ENCODE measurements at places on chromosomes 4 and X. TPM values are rescaled to one million over a fixed set of nuclear protein-coding genes. Genes with fewer than 3 reads are reported as not detected.

CDKL2 gene
- 2.0 TPM for total RNA-seq

STBD1 gene
- total RNA-seq = 2.1 TPM

SPATA4 gene
- total RNA-seq = not detected

LRAT gene
- 0.40 TPM for total RNA-seq

EXOC1L gene
- not detected for total RNA-seq

NLGN4X gene
- total RNA-seq = 52.8 TPM

- H3K4me1 ChIP-seq = no peaks in the 10 kb centered on the region
- no peak overlapping the region for H3K27ac ChIP-seq
- no peak overlapping the region for H3K4me3 ChIP-seq
- no peak for DNase-seq
These were observed 490.0 kb upstream of the TENM3 start for GRCh38 chr4:181753207-181753606.

DNA sequence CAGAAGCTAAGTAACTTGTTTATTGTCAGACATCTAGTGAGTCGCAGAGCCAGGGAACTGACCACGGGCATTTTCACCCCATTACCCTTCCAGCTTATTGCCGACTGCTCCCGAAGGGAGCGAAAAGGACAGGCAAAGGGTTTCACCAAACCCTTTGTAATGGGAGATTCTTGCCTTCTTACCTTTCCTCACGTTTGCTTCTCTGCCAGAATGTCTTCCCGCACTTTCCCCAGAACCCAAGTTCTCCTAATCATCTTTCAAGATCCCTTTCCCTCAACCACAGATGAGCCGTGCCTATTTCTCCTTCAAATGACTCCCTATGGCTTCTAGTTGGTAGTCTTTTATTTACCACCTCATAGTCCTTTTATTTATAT, 520 bp upstream of the SRP72 start:
- DNase-seq = no peak
- peak overlapping the region; percentile 94 for H3K4me3 ChIP-seq
- peak overlapping the region; percentile 53 for H3K27ac ChIP-seq
- H3K36me3 ChIP-seq = no peaks in the 10 kb centered on the region
- no peaks in the 10 kb centered on the region for H3K27me3 ChIP-seq

DNA sequence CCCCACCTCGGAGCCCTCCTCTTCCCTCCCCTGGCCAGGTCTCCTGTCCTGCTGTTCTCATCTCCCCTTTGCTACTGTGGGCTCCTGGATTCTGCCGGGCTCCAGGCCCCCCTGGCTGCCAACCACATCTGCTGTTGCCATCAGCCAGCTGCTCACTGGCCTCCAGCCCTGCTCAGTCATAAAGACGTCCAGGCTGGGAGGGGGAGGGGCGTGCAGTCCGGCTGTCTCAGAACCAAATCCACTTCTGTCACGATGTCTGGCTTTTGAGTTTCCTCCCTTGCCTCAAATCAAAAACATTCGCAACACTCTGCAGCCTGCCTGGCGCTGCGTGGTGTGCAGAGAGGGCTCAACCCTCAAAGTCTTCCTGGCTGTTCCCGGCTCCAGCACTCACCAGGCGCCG, 7.1 kb downstream of the RASL11B start:
- no peaks in the 10 kb centered on the region for H3K36me3 ChIP-seq
- peaks cover 20% of the 10 kb centered on the region for H3K4me1 ChIP-seq
- peak overlapping the region; percentile 42 for H3K27ac ChIP-seq
- no peaks in the 10 kb centered on the region for H3K27me3 ChIP-seq
- peak; percentile 79 for DNase-seq
- no peak overlapping the region for H3K4me3 ChIP-seq

- no peaks in the 10 kb centered on the region for H3K36me3 ChIP-seq
- peaks cover 2% of the 10 kb centered on the region for H3K4me1 ChIP-seq
- no peak for DNase-seq
- no peaks in the 10 kb centered on the region for H3K27me3 ChIP-seq
These were observed 141.0 kb downstream of the PJA1 start for GRCh38 chrX:69024161-69024736.

- H3K4me1 ChIP-seq = peaks cover 4% of the 10 kb centered on the region
- H3K27ac ChIP-seq = no peak overlapping the region
- no peaks in the 10 kb centered on the region for H3K36me3 ChIP-seq
- H3K27me3 ChIP-seq = no peaks in the 10 kb centered on the region
- DNase-seq = no peak
These were observed 30.3 kb downstream of the ARL9 start for GRCh38 chr4:56535915-56536314.

GRCh38 chr4:1714303-1715001, 2.3 kb upstream of the SLBP start:
- H3K4me1 ChIP-seq = peaks cover 9% of the 10 kb centered on the region
- no peak overlapping the region for H3K27ac ChIP-seq
- no peaks in the 10 kb centered on the region for H3K27me3 ChIP-seq
- no peaks in the 10 kb centered on the region for H3K36me3 ChIP-seq
- H3K4me3 ChIP-seq = no peak overlapping the region
- DNase-seq = peak; percentile 14

DNA sequence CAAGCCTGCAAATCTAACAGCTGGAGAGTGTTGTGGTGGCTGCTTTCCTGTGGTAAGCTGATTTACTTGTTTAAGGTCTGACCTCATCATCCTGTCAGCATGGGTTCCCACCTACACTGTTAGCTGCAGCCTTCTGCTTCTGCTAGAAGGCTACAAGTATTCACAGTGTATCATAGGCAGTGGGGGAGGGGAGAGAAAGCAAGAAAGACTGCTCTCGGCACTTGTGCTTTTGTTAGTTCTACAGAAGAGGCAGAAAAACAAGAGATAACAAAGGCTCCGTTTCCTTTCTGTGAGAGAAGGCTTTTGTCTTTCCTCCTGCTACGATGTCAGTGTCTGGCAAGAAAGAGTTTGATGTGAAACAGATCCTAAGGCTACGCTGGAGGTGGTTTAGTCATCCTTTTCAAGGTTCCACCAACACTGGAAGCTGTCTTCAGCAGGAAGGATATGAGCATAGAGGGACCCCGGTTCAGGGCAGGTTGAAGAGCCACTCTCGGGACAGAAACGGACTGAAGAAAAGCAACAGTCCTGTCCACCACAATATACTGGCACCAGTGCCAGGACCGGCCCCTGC, at the start of gene KLHL4:
Gene KLHL4 (plus strand): TSS at position 232 of the 571 bp plus-strand sequence. CDS start 92 bp downstream, at position 324.
- no peaks in the 10 kb centered on the region for H3K4me1 ChIP-seq
- peak within 1 kb of the TSS; percentile 38 for H3K4me3 ChIP-seq
- H3K27ac ChIP-seq = no peak within 1 kb of the TSS
- no peaks in the 10 kb centered on the region for H3K27me3 ChIP-seq

DNA sequence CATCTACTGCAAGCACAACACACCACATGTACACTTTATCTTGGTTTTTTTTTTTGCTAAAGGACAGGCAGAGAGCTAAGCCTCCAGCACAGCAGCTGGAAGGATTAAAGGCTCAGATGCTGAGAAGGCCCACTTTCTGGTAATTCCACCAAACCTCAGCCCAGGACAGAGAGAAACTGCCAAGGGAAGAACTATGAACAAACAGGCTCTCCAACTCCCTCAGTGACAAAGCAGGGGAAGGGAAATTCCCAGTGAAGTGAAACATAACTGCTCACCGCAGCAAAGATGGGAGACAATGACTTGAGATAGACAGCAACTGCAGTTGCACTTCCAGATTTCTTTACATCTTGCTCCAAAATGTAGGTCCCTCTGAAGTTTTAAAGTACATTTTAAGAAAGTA, 4.8 kb downstream of the PROM1 start:
- no peaks in the 10 kb centered on the region for H3K27me3 ChIP-seq
- H3K4me3 ChIP-seq = no peak overlapping the region
- H3K36me3 ChIP-seq = no peaks in the 10 kb centered on the region
- DNase-seq = no peak
- peaks cover 12% of the 10 kb centered on the region for H3K4me1 ChIP-seq
- H3K27ac ChIP-seq = no peak overlapping the region

- no peak for DNase-seq
- no peaks in the 10 kb centered on the region for H3K4me1 ChIP-seq
- no peak overlapping the region for H3K4me3 ChIP-seq
- H3K27me3 ChIP-seq = no peaks in the 10 kb centered on the region
These were observed 29.3 kb upstream of the FAM47C start for GRCh38 chrX:36978886-36979285.

DNA sequence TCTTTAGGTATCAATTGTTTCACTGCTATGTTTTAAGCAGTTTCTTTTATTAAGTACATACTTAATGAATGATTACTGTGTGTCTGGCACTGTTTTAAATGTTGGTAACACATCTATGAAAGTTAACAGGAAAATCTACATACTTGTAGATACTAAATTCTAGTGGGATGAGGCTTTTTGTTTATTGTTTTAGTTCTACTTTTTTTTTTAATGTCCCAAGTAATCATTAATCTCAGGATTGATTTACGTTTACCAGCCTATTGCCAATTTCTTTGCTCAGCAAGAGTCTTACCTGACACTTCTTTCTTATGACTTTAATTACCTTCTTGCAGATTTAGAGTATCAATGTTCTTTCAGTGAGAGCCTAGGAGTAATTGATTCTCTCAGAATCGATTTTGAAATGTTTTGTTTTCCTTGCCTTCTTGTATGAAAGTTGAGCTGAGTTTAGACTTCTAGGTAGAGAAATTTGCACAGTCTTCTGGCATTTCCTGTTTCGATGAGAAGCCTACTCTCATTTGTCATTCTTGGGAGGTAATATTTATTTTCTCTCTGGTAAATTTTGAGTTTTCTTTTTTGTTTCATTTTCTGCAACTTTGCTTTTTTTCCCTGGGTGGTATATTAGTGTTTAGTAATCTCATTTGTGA, 235.2 kb upstream of the ANKRD50 start:
- no peak overlapping the region for H3K4me3 ChIP-seq
- no peak overlapping the region for H3K27ac ChIP-seq
- no peaks in the 10 kb centered on the region for H3K27me3 ChIP-seq
- no peaks in the 10 kb centered on the region for H3K36me3 ChIP-seq
- H3K4me1 ChIP-seq = no peaks in the 10 kb centered on the region

- no peaks in the 10 kb centered on the region for H3K4me1 ChIP-seq
- no peak overlapping the region for H3K4me3 ChIP-seq
- DNase-seq = no peak
These were observed 68.7 kb downstream of the CXXC4 start for GRCh38 chr4:104425948-104426347.

- H3K36me3 ChIP-seq = no peaks in the 10 kb centered on the region
- H3K27ac ChIP-seq = no peak overlapping the region
- no peaks in the 10 kb centered on the region for H3K4me1 ChIP-seq
- no peaks in the 10 kb centered on the region for H3K27me3 ChIP-seq
- H3K4me3 ChIP-seq = no peak overlapping the region
- no peak for DNase-seq
These were observed 207.8 kb upstream of the PCDH18 start for GRCh38 chr4:137740141-137740540.

DNA sequence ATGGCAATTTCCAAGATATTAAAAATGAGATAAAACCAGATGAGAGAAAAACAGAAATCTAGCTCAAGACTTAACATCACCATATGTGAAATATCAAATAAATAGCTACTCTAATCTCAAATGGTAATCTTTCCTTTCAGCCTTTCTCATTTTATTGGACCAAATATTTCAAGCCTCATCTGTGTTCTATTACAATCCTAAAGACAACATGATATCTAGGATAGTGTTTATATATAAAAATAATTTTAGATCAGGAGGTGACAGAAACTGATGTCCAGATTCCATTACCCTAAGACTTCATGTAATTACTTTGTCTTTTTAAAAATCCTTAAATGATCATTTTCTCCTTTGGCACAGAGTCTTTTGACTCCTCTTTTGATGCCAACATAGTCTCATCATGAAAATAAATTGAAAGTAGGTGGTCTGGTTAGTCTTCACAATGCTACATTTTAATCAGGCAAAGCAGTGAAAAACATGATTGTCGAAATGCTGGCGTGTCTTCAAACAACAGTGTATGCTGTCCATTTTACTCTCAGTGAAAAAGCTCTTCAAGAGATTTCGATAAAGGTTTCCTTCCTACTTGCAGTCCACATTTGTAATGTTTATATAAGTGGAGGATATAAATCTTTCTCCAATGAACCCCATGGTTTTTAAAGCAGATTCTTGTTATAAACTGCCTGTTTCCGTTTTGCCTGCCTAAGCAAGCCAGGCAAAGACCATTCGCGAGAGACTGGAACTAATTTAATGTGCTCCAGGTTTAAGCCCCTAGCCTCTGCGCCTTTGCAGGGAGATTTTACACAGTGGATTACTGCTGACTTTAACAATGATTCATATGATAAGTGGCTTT, 169.8 kb downstream of the SCFD2 start:
- H3K27me3 ChIP-seq = no peaks in the 10 kb centered on the region
- no peak overlapping the region for H3K4me3 ChIP-seq
- no peaks in the 10 kb centered on the region for H3K4me1 ChIP-seq
- no peaks in the 10 kb centered on the region for H3K36me3 ChIP-seq
- no peak for DNase-seq

DNA sequence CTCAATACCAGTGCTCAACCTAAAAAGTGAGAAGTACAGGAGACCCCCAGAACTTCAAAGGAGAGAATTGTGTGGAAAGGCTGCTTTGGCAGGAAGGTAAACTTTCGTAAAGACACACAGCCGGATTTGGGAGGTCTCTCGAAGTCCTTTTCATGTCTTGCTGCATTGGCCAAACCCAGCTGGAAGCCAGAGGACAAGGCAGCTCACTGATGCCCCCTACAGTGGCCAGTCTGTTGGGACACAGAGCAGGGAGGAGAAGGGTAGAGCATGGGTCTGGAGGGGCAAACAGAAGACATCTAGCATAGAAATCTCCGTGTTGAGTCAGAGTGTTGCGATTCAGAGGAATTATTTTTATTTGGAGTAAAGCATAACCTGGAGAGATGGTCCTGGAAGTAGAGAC, 198.9 kb downstream of the ANK2 start:
- no peak overlapping the region for H3K27ac ChIP-seq
- H3K4me3 ChIP-seq = no peak overlapping the region
- H3K36me3 ChIP-seq = no peaks in the 10 kb centered on the region
- no peaks in the 10 kb centered on the region for H3K27me3 ChIP-seq
- DNase-seq = peak; percentile 25
- H3K4me1 ChIP-seq = no peaks in the 10 kb centered on the region

- H3K4me1 ChIP-seq = no peaks in the 10 kb centered on the region
- no peak overlapping the region for H3K4me3 ChIP-seq
- H3K36me3 ChIP-seq = no peaks in the 10 kb centered on the region
- H3K27ac ChIP-seq = no peak overlapping the region
- no peaks in the 10 kb centered on the region for H3K27me3 ChIP-seq
These were observed 171.2 kb downstream of the LDB2 start for GRCh38 chr4:16727218-16727617.

DNA sequence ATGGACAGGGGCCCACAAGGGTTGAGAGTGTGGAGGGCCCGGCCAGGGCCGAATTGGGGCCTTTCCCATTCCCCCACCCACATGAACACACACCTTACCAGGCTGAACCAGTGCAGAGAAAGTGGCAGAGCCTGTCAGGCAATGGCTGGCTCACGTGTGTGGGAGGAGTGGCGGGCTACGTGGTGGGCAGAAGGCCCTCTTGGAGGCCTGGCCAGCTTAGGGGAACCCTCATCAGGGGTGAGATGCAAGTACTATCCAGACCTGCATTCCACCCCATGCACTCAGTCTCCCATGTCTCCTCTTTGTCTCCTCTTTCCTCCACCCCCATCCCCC, 965 bp downstream of the TCEAL4 start:
- H3K4me1 ChIP-seq = peaks cover 4% of the 10 kb centered on the region
- no peaks in the 10 kb centered on the region for H3K27me3 ChIP-seq
- H3K4me3 ChIP-seq = peak overlapping the region; percentile 56
- no peaks in the 10 kb centered on the region for H3K36me3 ChIP-seq
- DNase-seq = no peak

All from ovary (tissue), 10 donors.